ENCODE measurements at places on chromosomes 4 and X.

GRCh38 chr4:84583876-84584380 is 1.0 kb downstream of the CDS1 start:
- DNase-seq, result no peak

- DNase-seq, result no peak
These were observed 16.7 kb upstream of the MSX1 start for GRCh38 chr4:4842476-4843441.

GRCh38 chr4:141647966-141648365 is 11.6 kb downstream of the IL15 start:
- DNase-seq, result no peak

- no peak for DNase-seq
These were observed 3.1 kb upstream of the SLBP start for GRCh38 chr4:1715002-1715758.

DNA sequence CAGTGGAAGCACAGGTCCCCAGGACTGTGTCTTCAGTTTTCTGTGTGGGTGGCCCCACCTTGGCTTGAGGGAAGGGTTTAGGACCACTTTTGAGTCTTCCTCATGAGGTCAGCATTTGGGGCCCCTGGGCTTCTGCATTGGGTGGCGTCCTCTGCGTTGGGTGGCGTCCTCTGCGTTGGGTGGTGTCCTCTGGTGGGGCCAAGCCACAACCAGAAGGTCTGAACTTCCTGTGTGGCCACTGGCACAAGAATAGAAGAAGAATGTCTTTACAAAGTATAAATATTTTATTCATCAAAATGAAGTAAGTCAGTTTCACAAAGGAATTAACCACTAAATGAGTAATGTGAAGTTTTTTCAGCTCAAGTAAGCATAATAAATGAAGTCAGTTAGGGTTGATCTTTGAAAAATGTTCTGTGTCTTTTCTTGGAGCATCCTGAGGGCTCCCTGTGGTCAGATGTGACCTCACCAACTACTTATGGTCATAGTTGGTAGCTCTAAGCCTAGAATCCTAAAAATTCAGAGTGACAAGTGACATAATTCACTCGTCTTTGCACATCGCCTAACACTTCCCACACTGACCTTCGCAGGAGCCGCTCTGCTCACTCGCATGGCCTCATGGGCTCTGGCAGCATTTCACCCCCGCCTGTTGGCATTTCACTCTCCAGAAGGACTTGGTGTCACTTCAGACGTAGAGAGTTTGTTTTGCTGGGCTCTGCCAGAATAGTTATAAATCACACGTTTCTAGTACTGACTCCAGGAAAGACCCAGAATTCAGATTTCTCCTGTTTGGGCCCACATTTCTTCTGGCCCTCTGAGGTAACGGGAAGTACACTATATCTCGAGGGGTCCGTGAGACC is 39.0 kb upstream of the HGFAC start:
- DNase-seq, result no peak

DNA sequence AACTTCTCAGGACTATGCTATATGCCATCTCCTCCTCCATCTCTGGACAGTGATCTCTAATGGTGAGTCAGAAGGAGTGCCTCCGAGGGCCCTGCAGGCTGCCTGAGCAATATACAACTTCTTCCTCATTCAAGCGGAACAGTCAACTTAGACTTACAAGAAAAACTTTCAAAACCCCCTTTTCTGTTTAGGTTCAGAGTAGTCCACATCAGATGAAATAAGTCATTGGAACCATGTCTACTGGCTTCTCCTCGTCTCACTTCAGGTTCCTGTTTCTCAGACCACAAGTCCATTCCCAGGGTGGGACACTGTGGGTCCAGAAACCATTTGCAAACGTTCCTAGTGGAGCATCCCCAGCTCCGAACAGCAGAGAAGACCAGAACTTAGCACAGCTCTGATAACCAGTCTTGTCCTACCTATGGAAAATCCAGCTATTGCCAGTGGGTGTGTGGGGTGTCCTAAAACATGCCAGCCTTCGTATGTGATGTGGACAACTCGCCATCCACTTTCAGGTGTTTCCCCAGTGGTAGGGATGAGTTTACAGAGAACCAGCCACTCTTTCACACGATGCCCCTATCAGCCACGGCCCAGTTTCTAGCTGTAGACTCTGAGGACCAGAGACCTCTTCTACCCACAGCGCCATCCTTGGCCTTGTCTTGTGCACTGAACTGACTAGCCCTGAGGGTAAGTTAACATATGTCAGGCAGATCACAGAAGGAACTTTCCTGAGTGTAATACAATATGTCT is 32.7 kb upstream of the NKRF start:
- no peak for DNase-seq

GRCh38 chr4:153520801-153521329 is 54.7 kb downstream of the TMEM131L start:
- no peak for DNase-seq

DNA sequence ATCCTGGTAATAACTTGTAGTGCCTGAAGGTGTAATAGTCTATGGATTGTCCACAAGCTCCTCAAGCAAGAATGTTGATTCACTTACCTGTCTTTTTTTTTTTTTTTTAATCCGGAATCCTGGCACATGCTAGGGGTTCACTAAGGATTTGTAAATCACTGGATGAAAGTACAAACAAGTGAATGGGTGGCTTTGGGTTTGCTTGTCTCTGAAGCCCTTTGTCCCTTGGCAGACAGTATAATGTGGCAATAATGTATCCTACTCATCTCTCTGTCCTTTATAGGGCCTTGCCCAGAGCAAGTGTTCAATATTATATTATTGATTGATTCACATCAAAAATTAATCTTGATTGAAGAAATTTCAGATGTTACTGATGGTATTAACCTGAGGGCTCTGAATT is 334.0 kb upstream of the CPEB2 start:
- no peak for DNase-seq

- no peak for DNase-seq
These were observed 59.5 kb upstream of the KDR start for GRCh38 chr4:55184600-55185523.

DNA sequence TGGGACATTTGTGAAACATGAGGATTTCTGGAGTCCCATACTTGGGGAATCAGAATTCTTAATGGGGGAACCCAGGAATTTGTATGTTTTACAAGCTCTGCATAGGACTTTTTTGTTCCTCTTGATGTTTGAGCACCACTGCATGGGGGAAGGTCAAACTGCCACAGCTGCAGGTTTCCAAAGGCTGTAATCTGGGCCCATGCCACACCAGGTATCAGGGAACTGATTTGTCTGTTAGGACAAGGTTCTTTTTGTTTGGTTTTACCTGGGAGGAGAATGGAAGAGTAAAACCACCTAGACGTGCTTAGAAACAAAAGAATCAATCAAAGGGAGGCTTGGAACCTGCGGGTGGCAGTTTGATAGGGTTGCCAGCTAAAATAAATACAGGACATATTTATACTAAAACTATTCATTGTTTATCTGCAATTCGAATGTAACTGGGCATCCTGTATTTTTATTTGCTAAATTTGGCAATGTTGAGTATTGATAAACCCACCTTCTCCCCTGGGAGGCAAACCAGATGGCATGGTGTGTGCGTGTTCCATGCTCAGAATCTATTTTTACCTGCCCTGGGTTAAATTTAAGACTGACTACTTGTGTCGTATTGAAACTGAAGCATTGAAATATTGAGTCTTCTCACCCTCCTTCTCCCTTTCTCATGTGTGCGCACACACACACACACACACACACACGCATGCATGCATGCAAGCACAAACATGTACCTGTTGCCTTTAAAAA is 63.7 kb downstream of the TMEM164 start:
- DNase-seq, result no peak

- no peak for DNase-seq
These were observed 267.7 kb upstream of the GALNT7 start for GRCh38 chr4:172900900-172901299.

- DNase-seq, result no peak
These were observed 142.5 kb upstream of the MED14 start for GRCh38 chrX:40877887-40878286.

DNA sequence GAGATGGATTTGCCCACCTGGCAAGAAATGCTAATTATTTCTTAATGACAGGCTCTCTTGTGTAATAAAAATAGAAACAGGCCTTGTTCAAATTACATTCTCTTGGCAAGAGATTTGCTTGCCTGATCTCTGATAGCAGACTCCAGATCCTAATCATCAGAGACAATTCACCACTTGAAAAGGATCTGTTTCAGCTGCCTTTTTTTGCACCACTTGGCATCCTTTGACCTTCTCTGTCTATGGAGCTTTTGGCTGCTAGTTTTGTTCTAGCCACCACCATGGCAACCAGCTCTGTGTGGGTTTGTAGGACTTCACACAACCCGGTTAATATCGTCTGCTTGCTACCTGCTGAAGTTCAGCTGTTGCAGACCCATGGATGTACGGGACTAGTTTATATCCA is 241.1 kb upstream of the TLL1 start:
- no peak for DNase-seq

DNA sequence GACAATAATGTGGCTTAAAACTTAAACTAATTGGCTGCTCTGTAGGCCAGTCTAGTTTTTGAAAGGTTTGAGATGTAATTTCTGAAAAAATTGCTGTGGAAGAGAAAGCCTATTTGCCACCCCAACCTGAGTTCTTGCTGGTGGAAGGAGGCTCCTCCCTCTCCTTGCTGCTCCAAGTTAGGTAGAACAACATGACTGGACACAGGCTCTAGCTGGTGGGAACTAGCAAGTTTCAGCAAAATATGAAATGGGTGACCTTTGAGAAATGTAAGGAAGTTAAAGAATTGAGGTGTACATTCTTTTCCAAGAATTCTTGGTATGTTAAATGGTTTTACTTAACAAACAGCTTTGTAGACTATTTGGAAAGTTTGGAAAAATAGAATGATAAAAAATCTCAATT is 8.0 kb downstream of the RPL34 start:
- DNase-seq, result no peak

DNA sequence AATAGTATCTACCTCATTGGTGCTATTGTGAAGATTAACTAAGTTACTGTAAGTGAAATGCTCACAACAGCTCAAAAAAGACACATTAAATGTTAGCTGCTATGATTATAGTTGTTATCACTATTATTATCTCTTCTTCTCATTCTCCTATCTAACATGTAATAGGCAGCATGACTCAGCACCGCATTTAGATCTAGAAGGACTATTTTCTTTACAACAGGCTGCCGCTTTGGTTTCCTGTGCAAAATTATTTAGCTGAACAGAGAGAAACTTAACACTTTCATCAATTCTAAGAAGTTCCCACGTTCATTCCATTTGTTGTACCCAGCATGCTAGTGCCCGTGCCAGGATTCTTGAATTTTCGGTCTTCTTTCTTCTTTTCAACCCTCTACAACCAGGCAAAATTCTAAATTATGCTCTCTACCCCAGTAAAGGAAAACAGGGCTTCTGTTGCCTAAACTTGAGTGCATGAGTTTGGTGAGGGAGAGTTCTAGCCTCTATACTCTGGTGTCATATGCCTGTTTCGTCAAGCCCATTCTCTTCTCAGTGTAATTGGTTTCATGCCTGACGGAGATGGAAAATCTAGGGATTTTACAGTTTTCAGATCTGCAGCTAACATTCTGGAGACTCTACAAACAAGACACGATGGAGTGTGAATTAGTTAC is 378.9 kb downstream of the PPP1R2C start:
- DNase-seq, result no peak

DNA sequence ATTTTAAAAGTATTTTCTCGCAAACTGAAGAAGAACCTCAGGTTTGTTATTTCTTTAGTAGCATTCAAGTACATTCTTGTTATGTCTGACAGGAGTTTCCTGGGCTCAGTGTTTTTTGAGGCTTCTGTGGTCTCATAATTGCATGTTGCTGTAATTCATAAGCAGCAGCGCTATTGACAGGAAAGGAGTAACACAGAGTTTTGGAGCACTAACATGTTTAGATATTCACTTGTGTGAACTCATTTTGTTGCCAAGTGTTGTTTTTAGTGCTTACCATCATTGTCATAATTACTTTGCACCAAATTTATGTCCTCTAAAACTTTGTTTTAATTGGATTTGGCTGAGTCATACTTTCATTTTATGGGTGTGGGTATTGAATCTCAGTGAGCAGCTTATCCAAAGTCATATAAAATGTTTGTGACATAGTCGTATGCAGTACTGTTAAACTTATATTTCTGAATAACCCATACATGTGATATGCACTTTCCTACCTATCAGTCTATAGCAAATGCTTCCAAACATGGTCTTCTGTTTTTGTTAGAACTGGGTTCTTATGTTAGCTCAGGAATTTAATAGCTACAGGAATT is 358.7 kb upstream of the CTSO start:
- no peak for DNase-seq

DNA sequence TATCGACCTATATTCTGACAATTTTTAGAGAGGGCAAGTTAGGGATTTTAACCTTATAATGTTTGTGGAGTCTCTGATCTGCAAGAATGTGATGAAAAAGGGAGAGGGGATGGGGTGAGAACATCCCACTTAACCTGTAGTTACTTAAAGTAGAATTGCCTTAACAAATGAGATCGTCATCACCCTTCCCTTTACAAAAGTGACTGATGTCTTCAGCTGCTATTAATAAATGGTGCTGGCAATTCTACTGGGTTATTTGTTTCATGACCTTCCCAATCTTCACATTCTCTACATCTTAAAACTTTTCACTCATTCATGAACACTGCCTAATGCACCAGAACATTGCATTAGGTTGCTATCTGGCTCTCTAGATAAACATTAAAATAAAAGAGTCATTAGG is 873.4 kb upstream of the LCORL start:
- no peak for DNase-seq

DNA sequence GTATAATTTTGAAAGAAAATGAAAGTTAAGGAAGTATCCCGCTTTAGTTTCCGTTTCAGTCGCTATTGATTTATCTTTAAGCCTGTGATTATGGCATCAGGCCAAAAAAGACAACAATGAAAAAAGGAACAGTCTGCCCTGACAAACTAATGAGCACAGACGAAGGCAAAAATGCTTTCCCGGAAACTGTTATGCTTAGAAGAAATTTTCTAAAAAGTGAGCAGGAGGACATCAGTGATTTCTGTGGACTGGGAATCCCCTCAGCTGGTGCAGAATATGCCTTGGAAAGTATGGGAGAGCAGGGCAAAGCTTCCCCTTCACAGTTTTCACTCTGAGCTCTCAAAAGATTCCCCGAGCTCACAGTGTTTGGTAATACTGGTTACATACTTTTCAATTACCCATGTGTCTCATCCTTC is 5.1 kb upstream of the CXCL10 start:
- DNase-seq, result no peak

GRCh38 chr4:856225-856901 is 30.4 kb upstream of the CPLX1 start:
- no peak for DNase-seq

GRCh38 chr4:88696630-88697029 is 999 bp downstream of the NAP1L5 start:
- DNase-seq, result no peak

- no peak for DNase-seq
These were observed 56.7 kb upstream of the PUDP start for GRCh38 chrX:7204619-7205018.

DNA sequence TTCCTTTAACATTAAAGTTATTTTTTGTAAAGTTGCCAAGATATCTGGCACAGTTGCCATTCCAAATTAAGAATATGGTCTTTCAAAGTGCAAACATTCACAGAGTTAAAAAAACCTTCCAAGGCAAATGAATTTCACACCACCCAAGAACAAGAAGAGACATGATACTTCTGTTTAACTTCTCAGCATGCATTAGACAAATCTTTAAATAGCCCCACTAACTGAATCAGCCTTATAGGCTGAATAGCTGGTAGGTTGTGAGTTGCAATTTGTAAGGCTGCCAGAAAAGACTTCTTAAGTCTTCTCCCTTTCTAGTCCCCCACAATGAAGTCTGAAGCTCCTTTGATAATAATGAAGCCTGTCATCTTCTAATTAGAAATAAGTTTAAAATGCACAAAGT is 95.6 kb downstream of the MAPK10 start:
- DNase-seq, result no peak

- no peak for DNase-seq
These were observed 381.6 kb downstream of the GASK1B start for GRCh38 chr4:157791236-157791635.

GRCh38 chr4:108107729-108108382 is 60.9 kb downstream of the LEF1 start:
- no peak for DNase-seq

Measured in activated B cell treated with CpG ODN at 0.5 μM for 24 hours (primary cell).